Activated CD8-positive, alpha-beta T cell treated with anti-CD3 and anti-CD28 coated beads for 36 hours (primary cell): ENCODE measurements at places on chromosomes 1 and 21. TPM values are rescaled to one million over a fixed set of nuclear protein-coding genes. Genes with fewer than 3 reads are reported as not detected.
A peak's percentile ranks its signal among the peaks of the same experiment; 100 is the strongest.

DNA sequence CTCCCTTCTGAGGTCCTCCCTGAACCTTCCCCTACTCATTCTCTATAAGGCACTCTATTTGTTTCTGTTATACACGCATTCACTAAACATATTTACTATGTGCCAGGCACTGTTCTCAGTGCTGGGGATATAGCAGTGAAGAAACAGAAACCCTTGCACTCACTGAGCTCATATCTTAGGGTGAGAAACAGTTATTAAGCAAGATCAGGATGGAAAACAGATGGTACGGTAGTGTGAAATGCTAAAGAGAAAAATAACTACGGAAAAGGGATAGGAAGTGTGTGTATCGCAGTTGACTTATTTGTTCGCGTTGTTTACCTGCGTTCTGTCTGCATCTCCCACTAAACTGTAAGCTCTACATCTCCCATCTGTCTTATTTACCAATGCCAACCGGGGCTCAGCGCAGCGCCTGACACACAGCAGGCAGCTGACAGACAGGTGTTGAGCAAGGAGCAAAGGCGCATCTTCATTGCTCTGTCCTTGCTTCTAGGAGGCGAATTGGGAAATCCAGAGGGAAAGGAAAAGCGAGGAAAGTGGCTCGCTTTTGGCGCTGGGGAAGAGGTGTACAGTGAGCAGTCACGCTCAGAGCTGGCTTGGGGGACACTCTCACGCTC, 572 bp downstream of the CYB5RL start:
- DNase-seq, result peak; percentile 14

DNA sequence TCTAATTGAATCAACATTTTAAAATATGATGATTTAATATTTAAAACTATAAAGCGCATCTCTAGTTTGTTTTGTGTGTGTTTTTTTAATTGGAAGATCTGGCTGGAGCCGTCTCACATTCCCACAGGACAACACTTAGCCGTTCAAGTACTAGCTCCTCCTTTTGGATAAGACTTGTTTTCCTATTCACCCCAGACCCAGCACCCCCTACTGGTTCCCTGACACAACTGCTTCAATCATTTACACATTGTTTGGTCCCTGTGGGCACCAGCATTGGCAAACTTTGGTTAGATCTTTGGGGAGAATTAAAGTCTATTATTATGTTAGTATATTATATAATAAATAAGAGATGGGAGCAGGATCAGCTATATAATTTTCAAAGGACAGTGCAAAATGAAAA, 34.5 kb downstream of the TYW3 start:
- peak; percentile 5 for DNase-seq

- DNase-seq, result no peak
Observed at GRCh38 chr21:32328595-32328994, 29.9 kb downstream of the MRAP start.

The OR6N1 gene
- not detected for total RNA-seq

The TMEM52 gene
- 2.2 TPM for total RNA-seq

The FOXD3 gene
- total RNA-seq, result not detected

The NUDT4B gene
- not detected for total RNA-seq
